Left ventricle myocardium inferior (tissue), 1 donor: ENCODE measurements at places on chromosomes 3 and 15. TPM values are rescaled to one million over a fixed set of nuclear protein-coding genes. Genes with fewer than 3 reads are reported as not detected.

THPO gene
- 0.11 TPM for total RNA-seq

ITGB5 gene
- total RNA-seq, result 122 TPM

HCN4 gene
- total RNA-seq, result 21.9 TPM

THBS1 gene
- 47.4 TPM for total RNA-seq

MLH1 gene
- total RNA-seq, result 55.6 TPM
